HCT116 (cell line): ENCODE measurements at places on chromosomes 12 and 14.

- DNase-seq, result no peak
Measured at GRCh38 chr12:83574142-83574541, 887.4 kb downstream of the TMTC2 start.

DNA sequence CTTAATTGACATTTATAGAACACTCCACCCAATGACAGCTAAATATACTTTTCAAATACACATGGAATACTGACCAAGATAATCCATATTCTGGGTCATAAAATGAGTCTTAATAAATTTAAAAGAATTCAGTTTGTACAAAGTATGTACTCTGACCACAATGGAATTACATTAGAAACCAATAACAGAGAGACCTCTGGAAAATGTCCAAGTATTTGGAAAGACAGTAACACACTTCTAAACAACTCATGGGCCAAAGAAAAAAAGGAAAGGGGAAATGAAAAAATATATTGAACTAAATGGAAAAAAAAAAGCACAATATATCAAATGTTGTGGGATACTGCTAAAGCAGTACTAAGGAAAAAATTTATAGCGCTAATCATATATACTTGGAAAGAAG, 52.0 kb downstream of the CRACR2A start:
- DNase-seq, result no peak

DNA sequence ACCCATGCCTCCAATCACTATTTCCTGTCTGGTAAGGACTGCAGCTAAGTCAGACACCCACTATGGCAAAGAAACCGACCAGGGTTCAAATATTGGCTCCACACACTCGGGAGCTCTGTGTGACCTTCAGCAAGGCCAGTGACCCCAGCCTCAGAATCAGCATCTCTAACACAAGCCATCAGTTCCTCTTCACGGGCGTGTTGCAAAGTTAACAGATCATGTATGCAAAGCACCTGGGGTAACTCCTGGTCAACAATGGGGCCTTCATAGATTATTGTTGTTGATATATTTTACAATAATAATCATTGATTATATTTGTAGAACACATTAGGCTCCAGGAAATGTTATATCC, 6.2 kb upstream of the FAM222A start:
- DNase-seq, result no peak

DNA sequence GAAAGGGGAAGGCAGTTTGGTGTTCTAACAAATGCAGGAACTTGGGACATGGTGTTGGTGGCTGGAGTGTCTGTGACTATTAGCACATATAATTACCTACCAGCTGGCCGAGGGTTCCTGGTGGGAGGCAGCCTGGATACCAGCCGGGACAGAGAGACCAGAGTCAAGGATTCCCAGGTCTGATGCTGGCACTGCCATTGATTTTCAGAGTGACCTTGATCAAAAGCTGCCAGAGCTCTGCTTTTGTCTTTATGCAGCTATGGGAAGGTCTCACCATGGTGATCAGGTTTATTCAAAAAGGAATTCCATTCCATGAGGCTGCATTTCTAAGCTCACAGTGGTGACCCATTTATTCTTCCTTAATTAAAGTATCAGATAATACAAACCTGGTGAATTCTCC, 101.0 kb upstream of the PWP1 start:
- DNase-seq, result no peak

DNA sequence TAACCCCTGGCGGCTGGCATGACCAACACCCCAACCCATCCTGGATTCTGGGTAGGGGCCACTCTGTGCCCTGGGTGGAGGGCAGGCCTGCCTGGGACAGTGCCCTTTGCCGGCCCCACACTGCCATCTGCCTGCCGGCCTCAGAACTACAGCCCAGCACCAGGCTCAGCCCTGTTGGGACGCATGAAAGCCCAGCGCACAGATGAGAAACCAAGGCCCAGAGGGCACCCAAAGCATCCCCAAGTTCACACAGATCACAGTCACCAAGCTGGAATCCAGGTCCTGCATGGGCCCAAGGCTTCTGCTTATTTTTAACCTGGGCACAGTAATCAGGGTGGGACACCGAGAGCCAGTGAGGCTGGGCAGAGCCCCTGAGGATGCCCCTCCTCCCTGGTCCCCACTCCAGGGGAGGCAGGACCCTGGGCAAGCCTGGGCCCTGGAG, 26.2 kb downstream of the RFLNA start:
- DNase-seq, result no peak

DNA sequence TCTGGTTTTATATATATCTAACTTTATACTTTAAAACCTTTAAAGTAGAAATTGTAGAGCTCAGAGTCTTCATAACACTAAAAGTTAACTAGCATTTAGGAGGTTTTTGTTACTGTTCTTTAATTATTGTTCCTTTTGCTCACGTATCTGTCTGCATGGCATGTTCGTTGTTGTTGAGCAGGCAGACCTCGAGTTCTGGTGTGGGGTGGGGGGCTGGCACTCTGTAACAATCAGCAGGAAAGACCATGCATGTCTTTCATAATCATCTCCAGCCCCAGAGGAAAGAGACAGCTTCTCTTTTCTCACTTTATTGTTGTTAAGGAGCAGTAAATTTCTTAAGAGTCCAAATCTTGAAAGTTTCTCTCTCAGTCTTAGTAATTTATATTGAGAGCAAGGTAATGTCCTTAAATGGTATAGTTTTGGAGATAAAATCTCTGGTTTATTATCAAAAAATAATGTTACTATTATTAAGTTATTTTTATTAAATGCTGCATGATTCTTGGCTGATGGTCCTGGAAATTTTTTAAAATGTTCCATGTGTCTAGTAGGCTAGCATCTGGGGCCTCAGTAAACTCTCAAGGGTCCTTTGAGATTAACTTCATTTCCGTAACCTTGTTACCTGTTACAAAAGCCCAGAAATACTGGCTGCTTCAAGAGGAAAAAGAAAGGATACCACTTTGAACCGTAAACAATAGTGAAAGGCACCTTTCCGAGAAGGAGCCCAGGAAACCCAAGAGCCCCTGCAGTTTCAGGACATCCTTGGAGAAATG, 30.3 kb downstream of the CKB start:
- DNase-seq, result no peak

- no peak for DNase-seq
Measured at GRCh38 chr14:65106736-65107135, 4.4 kb upstream of the MAX start.

DNA sequence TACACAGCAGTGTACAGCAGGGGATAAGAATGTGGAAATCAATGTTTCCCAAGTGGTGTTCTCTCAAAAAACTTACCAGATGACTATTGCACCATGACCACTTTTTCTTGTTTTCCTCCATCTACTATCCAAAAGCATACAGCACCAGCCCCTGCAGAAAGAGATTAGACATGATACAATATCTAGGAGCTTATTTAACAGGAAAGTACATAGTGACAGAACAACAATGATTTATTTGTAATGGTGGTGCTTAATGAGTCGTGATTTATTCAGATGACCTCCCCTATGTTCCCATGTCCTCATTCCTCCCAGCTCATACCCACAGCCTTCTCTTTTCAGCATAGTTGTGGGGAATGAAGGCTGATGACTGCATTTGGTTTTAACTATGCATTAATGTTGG, 413.6 kb downstream of the BTG1 start:
- DNase-seq, result peak; percentile 2

- no peak for DNase-seq
Measured at GRCh38 chr14:97924922-97925613, 1127.9 kb downstream of the VRK1 start.

GRCh38 chr12:82937151-82937550, 250.4 kb downstream of the TMTC2 start:
- no peak for DNase-seq

GRCh38 chr12:26246483-26247164, 51.3 kb downstream of the SSPN start:
- peak; percentile 39 for DNase-seq
